NCI-H524 treated with DMSO at 0.1 percent for 48 hours (cell line): ENCODE measurements at places on chromosomes 1 and 21.
A peak's percentile ranks its signal among the peaks of the same experiment; 100 is the strongest.

DNA sequence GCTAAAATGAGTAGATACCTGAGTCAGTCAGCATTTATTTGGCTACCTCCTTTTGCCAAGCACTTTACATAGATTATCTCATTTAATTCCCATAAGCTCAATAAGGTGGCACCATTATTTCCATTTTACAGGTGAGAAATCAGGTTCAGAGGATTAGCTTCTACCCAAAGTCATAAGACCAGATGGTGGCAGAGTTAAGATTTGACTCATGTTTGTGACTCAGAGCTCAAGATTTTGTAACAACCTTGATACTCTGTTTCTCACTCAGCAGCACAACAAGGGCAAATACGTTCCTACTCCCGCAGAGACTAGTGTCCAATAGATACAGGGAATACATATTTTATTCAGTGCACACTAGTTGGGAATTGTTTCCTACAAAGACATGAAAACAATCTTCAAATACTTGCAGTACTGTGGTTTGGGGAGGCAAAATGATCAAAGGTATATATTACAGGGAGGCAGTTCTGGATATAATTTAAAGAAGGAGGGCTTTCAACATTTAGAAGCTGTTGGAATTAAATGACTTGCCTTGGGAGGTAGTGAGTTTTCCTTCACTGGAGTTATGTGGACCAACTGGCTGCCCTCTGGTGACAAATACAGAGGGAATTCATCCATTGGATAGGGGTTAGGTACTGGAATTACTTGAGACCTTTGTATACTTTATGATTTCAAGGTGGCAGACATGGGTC, 3.6 kb downstream of the LEPR start:
- no peak for DNase-seq

- no peak for DNase-seq
Measured at GRCh38 chr1:20446796-20447195, 39.2 kb downstream of the CAMK2N1 start.

GRCh38 chr1:46817814-46818213, 19.0 kb downstream of the CYP4B1 start:
- no peak for DNase-seq

- no peak for DNase-seq
Measured at GRCh38 chr1:39214998-39215873, 10.7 kb downstream of the MACF1 start.

DNA sequence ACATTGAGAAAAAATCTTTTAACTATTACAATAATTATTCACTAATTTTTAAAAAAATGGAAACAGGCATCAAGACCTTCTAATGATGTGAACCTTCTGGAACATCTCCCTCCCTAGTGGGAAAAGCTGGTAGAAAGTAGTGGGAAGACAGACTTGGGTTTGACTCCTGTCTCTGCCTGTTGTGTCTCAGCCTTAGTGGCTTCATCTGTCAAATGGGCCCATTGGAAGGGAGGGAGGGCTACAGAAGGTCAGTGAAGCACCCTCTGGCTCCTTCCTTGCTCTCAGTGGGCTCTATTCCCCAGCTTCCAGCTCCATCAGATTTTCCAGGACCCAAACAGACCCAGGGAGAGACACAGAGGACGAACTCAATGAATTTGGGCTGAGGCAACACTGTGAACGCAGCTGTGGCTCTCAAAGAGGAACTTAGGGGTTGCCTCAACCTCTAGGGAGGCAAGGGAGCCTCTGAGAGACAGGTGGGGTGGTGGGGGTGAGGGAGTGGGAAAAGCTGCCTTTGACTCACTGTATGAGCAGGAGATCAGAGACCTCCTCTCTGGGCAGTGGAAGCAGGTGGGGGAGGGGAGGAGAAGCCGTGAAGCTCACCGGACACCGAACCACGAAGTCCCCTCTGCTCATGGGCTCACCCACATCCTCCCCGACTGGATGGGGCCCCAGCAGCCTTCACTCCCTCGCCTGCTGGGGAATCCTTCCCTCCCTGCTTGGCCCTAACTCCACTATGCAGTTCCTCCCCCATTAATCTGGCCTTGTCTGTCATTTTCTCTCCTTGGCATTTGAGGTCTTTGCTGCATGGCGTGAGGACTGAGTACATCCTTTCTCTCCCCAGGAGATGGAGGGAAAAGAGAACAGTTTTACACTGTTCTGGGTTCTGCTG, 4.5 kb downstream of the CNR2 start:
- no peak for DNase-seq

DNA sequence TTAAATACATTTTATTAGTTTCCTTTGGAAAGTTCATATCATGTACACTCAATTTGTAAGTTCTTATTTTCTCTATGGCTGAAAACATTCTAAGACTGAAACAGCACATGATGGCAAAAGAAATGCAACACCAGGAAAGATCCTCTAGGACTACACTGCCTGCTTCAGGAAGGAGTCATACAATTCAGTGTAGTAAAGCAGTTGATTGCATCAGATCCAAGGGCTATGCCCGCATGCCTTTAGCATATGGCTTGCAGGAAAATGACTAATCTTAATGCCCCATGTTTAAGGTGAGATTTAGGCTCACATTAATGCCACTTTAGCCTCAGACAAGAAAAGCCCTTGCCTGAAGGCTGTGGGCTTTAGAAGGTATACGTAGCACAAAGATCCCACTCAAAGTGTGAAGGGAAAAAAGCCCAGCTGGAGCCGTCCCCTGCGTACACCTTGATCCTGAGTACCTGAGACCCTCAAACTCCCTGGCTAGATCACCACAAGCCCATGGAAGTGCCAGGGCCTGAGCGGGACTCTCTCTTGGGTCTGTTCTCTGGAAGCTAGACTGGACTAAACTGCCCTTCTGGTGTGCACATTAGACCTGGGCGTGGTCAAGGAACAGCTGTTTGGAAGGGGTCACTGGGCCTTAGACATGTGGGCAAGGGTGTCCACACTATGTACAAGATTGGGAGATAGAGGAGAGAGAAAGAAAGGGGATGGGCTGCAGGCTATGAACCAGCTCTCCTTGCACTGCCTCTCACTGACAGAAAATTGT, 52.9 kb downstream of the ESRRG start:
- peak; percentile 50 for DNase-seq

GRCh38 chr1:71041806-71042205, 5.8 kb downstream of the PTGER3 start:
- DNase-seq = no peak

- no peak for DNase-seq
Measured at GRCh38 chr1:92503926-92504285, 17.2 kb upstream of the GFI1 start.

DNA sequence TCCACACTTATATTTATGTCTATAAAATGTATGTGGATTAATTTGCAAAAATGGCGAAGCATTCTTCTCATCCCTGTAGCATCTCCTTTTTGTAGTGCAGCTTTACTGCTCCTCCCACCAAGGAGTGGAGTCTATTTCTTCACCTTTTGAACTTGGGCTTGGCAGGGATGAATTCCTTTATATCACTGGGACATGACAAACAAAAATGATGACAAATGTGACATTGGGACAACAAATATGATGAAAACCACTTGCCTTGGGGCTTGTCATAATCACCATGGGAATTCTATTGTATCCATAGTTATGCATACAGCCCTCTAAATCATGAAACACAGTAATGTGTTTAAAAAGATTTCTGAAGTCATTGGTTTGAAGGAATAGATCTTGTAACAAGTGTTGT, 155.0 kb downstream of the TNFSF18 start:
- DNase-seq = no peak

GRCh38 chr1:10152709-10153284, 57.6 kb upstream of the KIF1B start:
- no peak for DNase-seq

GRCh38 chr1:227622739-227623475, 59.6 kb downstream of the ZNF678 start:
- DNase-seq = no peak

DNA sequence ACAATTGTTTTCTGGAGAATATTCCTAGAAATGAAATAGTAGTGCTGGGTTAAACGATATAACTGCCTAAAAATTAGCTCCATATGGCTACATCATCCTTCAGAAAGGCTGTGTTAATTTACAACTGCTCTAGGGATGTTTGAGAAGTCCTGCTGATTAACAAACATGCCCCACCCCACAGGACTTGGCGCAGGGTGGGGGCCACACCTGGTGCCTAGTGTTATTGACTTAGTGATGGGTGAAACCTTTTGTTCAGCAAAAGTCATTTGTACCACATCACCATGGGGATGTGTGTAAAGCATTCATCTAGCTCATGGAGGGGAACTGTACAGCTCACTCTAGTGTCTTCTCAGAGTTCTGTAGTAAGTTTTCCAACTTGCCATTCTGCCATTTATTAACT, 492.8 kb downstream of the CAMTA1 start:
- no peak for DNase-seq

DNA sequence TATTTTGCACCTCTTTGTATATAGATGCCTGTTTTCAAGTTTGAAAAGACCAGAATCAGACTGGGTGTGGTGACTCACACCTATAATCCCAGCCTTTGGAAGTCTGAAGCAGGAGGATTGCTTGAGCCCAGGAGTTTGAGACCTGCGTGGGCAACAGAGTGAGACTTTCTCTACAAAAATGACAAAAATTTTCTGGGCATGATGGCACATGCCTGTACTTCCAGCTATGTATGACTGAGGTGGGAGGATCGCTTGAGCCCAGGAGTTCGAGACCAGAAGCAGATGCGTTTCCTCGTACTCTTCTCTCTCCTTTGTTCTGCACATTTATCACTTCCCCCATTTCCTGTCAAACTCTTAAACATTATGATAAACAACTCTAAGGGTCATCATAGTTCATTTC, 310.0 kb upstream of the SNX7 start:
- DNase-seq = no peak

DNA sequence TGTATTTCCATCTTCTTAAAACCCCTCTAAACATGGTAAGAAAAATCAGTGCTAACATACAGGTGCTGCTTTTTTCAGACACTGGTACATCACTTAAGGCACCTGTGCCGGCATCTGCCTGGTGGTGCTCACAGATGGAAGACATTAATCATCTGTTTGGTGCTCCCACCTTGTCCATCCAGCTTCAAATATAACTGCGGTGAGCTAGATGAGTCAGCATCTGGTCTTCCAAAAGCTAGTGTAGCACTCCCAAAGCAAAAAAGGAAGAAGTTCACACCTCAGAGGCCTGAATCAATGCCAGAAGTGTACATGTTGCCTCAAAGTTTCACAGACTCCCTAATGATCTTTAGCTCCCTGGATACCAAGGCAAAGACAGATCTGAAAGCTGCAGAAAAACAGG, 44.4 kb downstream of the TM2D1 start:
- no peak for DNase-seq

DNA sequence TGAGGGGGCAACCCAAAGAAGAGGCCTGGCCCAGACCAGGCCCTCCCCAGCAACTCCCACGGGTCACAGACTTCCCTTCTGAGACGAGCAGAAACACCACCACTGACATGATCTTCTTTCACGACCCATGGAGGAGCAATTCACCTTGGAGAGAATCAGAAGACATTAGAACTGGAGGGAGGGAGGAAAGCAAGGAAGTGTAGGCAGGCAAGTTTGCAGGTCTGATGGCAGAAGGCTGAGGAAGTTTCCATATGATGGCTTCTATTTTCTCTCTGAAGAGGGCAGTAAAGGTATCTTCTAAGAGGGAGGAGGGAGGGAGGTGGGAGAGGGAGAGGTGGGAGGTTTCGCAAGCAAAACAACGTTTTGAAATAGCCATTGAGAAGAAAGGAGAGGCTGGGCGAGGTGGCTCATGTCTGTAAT, 1.4 kb upstream of the UBXN10 start:
- no peak for DNase-seq

DNA sequence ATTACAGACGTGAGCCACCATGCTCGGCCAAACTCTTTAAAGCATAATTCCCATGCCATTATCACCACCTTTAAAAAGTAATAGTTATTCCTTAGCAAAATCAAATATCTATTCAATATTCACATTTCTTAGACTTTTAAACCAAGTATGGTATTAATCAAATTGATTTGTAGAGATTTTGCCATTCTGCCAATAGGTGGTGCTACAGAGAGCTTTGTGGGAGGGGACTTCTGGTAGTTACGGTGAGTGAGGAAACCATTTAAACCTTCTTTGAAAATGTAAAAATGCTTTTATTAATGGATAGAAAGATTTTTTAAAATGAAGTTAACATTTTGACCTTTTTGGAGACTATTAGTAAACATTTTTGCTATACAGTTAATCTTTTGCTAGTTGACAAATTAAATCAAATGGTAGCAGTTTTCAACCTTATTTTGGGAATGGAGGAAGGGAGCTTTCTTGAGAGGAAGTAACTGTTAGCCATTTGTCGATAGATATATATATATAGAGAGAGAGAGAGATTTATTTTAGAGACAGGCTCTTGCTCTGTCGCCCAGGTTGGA, 19.3 kb downstream of the IARS2 start:
- no peak for DNase-seq

DNA sequence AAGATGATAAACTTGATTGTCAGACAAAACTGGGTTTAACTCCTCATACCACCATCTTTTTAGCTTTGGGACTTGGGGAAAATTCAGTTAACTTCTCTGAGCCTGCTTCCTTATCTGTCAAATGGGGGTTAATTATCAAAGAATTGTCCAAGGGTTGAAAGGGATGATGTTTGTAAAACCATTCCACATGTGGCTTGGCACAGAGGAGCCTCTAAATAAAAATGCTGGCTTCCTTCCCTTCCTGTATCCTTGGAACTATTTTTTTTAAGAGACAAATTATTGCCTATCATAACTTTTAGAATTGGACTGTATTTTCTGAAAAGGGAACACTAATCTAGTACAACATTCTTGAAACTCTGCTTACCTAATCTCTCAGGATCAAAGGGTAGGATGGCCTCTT, 143.4 kb upstream of the USP24 start:
- DNase-seq = no peak

GRCh38 chr21:16974060-16974459, 538.8 kb upstream of the CXADR start:
- DNase-seq = no peak

- no peak for DNase-seq
Measured at GRCh38 chr1:188466539-188466938, 1637.8 kb downstream of the PLA2G4A start.

GRCh38 chr21:24217151-24217550, 1390.1 kb downstream of the MRPL39 start:
- no peak for DNase-seq

DNA sequence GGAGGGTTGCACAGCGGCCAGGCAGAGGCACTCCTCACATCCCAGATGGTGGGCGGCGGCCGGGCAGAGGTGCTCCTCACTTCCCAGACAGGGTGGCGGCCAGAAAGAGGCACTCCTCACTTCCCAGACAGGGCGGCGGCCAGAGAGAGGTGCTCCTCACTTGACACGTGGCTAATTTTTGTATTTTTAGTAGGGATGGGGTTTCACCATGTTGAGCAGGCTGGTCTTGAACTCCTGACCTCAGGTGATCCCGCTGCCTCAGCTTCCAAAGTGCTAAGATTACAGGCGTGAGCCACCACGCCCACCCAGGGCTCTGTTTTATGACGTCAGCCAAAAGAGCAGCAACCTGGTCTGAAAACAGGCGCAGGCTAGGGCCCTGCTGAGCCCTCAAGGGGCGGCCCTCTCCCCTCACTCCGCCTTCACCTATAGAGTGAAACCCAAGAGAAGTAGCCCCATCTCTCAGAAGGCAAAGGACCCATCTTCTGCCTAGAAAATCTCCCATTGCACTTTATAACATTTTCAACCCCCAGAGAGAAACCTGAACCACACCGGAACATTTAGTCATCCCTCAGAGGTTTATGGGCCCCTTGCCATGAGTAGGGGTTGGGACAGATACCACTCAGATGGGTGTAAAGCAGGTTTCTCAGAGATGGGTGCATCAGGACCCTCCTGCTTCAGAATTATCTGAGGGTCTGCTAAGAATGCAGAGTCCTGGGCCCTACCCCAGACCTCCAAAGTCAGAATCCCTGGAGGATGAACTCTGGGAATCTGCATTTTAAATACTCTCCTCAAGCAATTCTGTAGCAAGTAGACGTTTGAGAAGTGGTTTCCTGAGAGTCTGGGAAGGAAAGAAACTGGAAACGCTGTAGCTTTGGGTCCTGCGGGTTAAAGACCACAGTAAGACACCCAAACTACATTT, 40.8 kb downstream of the CDK18 start:
- no peak for DNase-seq
